ENCODE measurements at places on chromosomes 2 and 18.

- no peak for DNase-seq
Measured at GRCh38 chr2:149601141-149601796, 13.7 kb upstream of the MMADHC start.

DNA sequence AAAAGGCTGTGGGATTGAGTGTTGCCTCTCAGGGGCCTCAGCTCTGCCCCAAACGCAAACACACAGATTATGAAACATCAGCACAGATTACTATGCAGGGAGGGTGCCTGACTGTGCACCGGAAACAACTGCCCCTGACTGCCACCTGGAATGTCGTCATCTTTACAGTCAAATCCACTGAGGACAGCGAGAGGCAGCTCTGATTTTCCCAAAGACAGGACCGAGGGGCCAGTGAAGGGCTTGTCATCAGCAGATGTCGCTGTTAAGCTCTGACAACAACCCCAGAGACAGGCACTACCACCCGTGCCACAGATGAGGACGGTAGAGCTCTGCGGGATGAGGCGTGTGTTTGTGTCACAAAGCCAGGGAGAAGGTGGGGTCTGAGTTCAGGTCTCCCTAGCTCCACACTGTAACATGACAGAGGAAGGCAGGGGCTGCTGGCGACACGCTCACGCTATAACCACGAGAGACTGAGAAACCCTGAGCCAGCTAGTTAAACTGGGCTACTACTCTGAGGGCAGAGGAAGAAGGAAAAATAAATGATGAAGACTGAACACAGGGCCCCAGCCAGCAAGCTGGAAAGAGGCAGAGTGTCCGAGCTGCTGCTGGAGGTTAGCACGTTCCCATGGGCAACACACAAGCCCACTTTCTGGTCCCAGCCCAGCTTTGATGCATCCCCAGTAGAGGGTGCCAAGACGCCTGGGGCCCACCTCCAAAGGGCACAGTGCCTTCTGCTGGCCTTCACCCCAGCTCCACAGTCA, 47.0 kb downstream of the PARD6G start:
- no peak for DNase-seq

GRCh38 chr2:144704709-144705095, 184.8 kb upstream of the ZEB2 start:
- DNase-seq, result no peak

- DNase-seq, result no peak
Measured at GRCh38 chr2:177029501-177029900, 183.1 kb upstream of the HNRNPA3 start.

GRCh38 chr2:172088245-172089004, 3.1 kb downstream of the DLX1 start:
- DNase-seq, result no peak

DNA sequence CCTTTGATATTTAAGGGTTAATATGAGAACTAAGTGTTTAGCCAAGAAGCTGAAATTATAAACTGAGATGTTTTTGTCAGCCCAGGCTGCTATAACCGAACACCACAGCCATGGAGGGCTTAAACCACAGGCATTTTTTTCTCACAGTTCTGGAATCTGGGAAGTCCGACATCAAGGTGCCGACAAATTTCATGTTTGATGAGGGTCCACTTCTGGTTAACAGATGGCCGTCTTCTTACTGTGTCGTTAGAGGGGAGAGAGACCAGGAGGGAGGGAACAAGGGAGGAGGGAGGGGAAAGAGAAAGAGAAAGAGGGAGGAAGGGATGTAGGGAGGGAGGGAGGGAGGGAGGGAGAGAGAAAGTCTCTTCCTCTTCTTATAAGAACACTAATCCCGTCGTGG, 6.5 kb upstream of the CNDP2 start:
- no peak for DNase-seq

DNA sequence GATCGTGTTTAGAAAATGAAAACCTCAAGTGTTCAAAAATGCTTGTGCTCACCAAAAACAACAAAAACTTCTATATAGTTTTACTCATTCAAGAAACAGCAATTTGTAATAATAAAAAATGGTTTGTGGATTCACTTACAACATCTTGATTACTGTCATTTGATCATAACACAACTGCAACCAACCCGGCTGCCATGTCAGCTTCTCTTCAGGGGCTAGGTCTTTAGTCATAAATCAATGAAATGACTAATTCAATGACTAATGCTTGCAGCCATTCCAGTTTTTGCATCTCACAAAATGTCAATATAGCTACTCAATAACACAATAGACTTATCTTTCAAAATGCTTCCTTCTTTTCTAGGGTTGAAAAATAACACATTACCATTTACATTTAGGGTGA, 128.0 kb downstream of the OLA1 start:
- DNase-seq, result peak; percentile 29

DNA sequence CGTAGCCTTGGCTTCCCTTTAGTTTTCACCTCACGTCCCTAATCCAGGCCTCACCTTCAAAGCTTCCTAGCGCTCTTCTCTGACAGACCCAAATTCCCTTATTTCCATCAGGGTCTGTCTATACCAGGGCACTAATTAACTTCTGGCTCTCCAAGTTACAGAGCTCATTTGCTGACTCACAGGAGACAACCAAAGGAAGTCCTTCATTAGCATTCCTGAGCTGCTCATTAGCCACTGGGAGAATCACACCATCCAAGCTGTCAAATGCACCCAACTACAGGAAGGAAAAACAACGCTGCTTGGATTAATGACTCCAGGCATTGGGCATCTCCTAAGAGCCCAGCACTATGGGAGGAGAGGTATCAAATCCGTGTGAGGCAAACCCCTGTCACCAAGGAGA, 109.8 kb upstream of the ALK start:
- DNase-seq, result no peak

DNA sequence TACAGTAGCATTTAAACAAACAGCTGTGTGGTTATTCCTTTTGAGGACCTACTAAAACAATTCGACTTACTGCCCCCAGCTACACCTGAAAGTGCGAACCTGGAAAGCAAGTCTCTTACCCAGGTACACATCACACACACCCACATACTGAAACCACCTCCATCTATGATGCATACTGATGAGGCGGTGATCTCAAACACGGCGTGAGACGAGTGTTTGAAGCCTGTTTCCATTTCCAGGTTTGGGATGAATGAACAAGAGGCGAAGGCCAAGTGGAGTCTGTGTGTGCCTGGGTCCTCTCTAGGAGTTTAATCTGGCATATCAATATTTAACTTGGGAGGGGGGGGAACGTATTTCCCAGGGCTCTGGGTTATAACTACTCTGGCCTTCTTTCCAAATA, 1.6 kb downstream of the TMEM185B start:
- DNase-seq, result no peak

DNA sequence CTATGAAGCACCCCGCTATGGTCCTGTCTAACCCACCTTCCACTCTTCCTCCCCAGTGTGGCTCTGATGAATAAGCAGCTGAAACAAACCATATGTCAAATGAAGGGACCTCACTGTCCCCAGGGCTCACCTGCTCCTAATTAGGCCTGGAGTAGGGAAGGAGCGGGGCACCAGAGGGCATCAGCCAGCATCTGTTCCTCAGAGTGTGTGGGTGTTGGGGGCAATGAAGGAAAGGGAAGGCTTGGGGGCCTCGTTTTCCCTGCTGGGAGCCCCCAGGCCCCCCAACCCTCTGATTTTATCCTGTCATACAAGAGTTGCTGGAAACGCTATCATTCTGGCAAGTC, 274.7 kb downstream of the HAUS1 start:
- DNase-seq, result no peak

- DNase-seq, result peak; percentile 31
Measured at GRCh38 chr2:113324684-113325160, 46.0 kb upstream of the PAX8 start.

DNA sequence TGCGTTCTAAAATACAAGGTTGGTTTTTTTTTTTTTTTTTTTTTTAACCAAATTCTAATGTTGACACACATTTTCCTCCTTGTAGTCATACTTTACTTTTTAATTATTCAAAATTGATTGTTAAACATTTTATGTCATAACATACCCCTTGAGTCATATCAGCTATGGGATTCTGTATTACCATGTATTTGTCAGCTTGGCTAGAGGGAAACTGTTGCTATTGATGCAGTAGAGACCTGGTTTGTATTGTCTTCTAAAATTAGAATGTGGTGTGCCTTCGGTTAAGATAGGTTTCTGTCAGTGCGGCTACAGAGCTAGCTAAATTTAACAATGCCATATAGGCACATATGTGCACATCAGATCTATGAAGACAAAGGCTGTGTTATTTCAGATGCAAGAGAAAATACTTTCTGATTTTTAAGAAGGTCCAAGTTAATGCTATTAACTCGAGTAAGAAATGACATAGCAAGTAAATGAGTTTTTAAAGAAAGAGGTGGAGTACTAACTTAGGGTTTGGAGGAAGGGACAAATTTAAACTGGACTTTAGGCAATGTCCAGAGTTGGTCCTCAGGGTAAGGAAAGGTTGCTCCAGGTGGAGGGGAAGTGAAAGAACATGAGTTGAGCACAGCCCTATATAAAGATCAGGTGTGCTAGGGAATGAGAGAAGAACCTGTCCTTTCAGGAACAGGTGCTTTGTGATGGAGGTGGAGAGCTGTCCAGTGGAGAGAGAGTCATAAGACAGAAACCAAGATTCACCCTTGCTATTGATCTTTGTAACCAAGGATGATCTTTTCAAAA, 152.3 kb downstream of the PRPF40A start:
- no peak for DNase-seq

- DNase-seq, result no peak
Measured at GRCh38 chr18:22349317-22349898, 68.3 kb downstream of the CTAGE1 start.

DNA sequence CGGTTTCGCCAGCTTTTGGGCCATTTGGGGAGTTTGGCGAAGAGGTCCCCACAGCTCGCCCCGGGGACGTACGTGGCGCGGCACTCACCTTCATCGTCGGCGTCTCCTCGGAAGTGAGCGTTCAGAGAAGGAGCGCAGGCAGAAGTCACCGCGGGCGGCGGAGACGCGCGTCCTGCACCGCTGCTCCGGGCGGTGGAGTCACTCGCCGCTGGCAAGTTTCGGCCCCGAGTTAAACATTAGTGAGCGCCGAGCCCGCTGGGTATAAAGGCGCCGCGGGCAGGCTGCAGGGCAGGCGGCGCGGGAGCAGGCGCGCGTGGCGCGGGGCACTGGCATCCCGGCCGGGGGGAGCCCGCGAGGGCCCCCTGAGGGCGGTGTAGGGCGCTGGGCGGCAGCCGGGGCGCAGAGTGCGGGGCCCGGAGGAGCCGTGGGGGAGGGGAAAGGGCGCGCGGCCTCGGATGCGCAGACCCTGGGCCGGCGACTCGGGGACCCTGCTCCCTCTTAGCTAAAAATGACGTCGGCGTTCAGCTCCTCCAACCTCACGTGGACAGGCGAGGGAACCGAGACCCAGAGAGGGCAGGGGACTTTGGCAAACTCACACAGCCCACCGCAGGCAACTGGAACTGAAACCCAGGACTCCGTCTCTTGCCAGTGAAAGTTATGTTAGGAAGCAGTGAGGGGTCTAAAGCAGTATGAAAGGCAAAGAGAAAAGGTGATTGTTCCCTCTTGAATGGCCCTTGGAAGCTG, at the start of gene DPP4:
Gene DPP4, minus strand, starts transcription at position 328 of the 744 bp plus-strand sequence. Its CDS starts 234 bp downstream, at position 94.
- DNase-seq, result peak; percentile 54

DNA sequence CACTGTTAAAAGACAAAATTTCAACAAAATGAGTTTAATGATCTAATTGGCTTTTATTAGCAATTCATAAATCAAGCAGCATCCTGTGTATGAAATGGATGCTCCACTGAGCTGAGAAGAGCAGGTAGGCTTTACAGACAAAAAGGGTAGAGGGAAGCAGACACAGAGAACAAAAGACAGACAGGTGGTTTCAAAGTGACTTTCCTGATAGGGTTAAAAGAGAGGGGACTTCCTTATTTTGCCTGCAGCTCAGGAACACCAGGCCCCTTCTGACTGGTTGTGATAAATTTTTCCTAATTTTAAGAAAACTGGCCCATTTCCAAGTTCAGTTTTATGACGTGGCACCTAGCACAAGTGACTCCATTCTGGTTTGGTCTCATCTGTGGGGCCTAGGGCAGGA, 11.9 kb downstream of the TEX51 start:
- no peak for DNase-seq

- no peak for DNase-seq
Measured at GRCh38 chr2:208354964-208355381, 51.6 kb upstream of the PTH2R start.

DNA sequence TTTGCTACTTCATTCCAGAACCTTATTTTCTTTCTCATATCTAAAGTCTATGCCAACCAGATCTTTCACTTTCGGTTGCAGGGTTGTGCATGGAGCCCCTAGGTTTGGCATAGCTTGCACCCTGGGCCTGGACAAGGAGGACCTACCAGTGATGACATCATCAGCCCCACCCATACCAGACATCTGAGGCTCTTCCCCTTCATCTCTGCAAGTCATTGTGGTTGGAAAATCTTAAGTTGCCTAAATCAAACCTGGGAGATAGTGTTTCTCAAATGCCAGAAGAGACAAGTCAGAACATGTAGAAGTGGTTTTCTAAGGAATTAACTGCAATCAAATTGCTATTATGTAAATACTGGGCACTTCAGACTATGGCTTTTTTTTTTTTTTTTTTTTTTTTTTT, 363.3 kb downstream of the ZNF516 start:
- no peak for DNase-seq

GRCh38 chr2:143807192-143807591, 678.0 kb downstream of the ARHGAP15 start:
- DNase-seq, result no peak

DNA sequence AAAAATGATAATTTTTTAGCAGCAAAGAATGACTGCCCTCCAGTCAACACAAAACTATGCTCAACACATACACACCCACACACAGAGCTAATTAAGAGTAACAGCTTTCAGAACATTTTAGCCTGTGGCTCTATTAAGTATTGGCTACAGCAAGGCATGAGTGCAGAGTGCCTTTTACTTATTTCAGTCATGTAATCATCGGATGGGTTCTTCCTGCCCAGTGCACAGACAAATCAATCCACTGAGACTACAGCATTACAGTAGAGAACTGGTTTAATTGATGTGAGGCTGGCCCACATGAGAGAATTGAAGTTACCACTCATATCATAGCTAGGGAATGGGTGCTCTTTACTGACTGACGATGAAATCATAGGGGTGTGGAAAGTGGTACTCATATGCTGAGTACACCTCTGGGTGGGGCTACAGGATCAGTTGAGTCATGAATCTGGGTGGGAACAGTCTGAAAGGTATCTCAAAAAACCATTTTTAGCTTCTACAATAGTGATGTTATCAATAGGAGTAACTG, 241.0 kb downstream of the FSIP2 start:
- no peak for DNase-seq

Data from stimulated activated CD4-positive, alpha-beta T cell treated with anti-CD3 and anti-CD28 coated beads, Interleukin-4, amount 100 ng/mL, for 24 hours (primary cell).